ENCODE measurements at places on chromosomes 12 and 14.

- no peak for DNase-seq
These were observed 154.7 kb downstream of the APAF1 start for GRCh38 chr12:98799822-98800221.

GRCh38 chr12:65742018-65743010 is 82.0 kb upstream of the HMGA2 start:
- DNase-seq, result no peak

DNA sequence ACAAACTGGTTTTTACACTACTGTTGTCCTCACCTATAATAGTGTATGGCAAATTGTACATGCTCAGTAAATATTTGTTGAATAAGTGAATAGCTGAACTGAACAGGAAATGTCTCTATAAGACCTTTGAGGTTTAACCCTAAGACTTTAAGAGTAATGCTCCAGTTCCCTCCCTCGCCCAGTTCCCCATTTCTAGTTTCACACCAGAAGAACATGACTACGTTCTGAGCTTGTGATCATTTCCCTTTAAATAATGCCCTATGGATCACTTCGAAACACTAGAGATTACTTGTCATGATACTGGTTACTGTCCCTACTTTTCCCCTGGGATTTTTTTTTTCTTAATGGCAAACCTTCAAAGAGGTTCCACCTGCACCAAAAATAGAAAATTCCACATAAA is 69.3 kb downstream of the PRKD1 start:
- no peak for DNase-seq

DNA sequence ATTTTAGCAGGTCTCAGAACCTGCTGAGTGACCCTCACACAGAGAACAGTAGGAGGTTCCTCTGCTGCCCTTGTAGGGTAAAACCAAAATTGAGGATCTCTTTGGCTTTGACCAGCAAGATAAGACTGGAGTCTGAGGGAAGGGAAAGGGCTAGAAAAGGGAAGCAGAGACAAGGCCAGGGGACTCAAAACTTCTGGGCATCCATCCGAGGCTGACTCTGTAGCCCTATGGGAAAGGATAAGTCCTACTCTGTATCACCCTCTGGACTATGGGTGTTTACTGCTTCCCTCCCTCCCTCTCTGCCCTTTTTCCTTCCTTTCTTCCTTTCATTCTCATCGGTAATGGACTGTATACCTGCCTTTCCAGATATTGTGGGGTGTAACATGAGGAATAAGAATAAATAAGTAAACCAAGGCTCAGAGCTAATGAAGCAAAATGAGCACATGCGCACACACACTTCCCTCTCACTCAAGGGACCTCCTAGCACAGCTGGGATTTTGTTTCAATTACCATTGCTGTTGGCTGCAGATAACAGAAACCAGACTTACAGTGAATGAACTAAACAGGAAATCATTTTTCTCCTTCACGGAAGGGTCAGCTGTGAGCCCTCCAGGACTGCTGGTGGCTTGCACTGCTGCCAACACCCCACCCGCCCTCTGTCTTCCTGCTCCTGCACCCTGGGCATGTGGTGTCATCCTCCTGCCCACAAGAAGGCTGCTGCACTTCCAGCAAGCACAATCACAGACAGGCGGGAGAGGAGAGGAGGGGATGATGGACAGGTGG is 404.4 kb upstream of the CCDC196 start:
- no peak for DNase-seq

DNA sequence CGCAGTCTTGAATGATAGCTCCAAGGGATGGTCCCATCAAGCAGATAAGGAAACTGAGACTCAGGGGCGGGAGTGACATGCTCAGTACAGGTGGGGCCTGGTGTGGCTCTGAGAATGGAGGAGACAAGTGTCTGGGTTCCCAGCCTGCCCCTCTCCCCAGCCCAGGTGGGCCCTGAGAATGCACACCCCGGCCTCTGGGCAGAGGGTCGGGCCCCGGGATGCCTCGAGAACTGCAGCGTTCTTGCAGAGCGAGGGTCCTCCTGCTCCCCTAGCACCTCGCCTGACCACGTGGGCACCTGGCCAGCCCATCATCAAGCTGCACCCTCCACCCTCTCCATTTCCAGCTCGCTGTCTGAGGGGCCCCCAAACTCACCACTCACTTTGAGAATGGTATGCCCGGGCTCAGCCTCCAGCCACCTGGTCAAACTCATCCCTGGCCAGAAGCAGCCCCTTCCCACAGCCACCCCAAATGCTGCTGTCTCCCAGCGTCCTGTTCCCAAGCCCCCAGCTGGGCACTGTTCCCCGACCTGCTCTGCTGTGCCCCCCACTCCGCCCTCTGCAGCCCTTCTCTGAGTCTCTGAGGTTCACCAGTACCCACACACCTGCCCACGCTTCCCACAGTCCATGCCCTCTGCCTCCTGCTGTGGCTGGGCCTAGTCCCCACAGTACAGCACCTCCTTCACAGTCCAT is 44.3 kb downstream of the CYP46A1 start:
- no peak for DNase-seq

DNA sequence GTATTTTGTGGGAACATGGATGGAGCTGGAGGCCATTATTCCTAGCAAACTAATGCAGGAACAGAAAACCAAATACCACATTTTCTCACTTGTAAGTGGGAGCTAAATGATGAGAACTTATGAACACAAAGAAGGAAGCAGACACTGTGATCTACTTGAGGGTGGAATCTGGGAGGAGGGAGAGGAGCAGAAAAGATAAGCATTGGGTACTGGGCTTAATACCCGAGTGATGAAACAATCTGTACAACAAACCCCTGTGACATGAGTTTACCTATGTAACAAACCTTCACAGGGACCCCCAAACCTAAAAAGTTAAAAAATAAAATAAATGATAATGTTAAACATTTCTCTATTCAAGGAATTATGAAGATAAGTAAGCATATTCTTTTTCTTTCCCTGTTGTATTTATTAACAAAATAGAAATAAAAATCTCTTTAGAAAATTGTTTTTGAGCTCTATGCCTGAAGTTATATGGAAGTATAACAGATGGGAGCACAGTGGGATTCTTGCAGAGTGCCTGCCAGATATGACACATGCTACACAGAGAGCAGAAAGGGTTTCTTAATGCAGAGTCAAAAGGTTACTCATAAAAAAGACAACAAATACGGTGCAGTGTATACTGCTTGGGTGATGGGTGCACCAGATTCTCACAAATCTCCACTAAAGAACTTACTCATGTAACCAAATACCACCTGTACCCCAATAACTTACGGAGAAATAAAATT is 52.0 kb upstream of the SYNE2 start:
- DNase-seq, result no peak

DNA sequence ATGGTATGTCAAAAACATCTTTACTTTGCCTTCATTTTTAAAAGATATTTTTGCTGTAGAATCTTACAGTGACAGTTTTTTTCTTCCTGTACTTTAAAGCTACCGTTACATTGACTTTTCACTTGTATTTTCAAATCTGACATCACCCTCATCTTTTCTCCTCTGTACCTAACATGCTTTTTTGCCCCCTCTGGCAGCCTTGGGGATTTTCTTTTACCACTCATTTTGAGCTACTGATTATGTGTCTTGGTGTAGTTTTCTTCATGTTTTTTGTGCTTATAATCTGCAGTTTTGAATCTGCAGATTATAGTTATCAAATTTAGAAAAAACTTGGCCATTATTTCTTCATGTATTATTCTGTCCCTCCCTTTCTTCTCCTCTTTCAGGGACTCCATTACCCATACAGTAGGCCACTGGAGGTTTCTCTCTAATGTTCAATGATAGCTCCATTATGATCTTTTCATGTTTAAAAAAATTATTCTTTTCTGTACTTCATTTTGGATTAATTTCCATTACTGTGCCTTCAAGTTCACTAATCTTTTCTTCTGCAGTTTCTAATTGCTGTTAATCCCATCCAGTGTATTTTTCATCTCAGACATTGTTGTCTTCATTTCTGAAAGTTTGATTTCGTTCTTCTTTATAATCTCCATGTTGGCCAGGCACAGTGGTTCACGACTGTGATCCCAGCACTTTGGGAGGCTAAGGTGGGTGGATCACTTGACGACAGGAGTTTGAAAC is 70.0 kb downstream of the ACADS start:
- no peak for DNase-seq

DNA sequence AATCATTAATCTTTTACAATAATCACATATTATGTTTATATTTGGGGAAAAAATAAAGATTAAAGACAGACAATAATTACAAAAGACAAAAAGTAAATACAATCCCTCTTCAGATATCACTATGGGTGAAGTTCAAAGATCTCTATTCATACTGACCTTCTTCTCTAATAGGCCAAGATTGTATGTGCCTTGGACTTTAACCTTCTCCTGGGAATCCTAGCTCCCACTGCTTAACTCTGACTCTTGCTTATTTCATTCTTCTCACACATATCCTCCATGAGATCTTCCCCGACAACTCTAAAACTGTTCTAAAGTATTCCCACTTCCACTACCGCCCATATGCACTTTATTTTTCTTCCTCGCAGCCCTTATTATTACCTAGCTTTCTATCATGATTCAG is 83.8 kb downstream of the EEA1 start:
- no peak for DNase-seq
